ENCODE measurements at places on chromosomes 6 and 20.

DNA sequence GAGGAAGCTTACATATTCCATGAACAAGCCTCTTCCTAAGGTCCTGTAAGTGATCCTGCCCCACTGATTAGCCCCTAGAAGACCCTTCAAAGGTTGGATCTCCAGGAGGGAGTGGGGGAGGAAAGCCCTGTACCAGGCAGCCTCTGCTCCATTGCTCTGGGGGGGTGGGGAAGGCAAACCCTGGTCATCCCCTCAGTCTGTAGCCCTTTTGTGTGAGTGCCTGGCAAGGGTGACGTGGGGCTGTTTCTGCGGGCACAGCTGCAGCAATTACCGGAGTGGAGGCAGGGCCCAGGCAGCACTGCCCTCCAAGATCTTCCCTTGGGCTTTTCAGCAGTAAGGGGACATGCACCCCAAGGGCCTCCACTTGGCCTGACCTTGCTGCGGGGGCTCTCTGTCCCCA is at the start of gene MOG:
Gene MOG (plus strand): TSS at position 295 of the 400 bp plus-strand sequence. CDS start 118 bp downstream, outside the sequence.
- DNase-seq: no peak

DNA sequence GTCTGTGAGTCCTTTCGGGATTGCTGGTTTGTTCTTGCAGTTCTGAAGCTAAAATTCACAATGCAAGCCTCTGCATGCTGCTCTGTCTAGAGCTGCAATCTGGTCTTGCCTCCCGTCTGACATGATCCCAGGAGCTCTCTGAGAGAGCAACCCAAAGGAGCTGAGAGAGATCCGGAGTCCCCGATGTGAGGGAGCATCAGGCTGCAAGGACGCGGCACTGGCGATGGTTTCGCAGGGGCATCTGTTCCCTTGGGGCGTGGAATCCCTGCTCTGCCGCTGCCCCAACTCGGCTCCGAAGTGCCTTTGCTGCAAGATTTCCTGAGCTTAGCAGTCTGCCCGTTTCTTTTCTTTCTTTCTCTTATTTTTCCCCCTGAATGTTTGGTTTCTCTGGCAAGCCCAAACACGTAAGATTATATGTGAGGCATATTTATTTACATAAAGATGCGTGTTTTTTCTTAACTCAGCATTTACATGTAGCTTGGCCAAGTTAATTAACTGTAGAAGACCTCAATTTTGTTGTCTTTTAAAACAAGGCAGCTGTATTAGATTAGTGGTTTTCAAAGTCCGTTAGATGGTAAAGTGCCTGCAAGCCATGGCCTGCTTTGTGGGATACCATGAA is 873.0 kb downstream of the KIF16B start:
- DNase-seq: peak; percentile 34

DNA sequence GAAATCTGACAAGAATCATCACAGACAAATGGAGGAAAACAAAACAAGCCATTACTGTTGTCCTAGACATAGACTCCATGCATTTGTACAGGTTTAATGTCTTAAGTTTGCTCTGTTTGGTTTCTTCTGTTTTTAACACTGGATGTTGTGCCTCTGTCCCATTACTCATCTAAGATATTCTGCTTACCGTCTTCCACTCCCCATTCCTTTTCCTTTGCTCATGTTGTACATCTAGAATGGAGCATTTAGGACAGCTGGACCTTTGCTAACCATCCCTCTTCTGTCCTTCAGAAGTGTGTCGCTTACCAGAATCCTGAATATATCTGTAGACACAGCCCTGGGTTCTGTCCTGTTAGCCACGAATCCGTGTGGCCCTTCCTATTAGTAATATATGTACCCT is 35.2 kb downstream of the RAB22A start:
- no peak for DNase-seq

- DNase-seq: no peak
These were observed 172.5 kb downstream of the FOXA2 start for GRCh38 chr20:22411627-22412450.

DNA sequence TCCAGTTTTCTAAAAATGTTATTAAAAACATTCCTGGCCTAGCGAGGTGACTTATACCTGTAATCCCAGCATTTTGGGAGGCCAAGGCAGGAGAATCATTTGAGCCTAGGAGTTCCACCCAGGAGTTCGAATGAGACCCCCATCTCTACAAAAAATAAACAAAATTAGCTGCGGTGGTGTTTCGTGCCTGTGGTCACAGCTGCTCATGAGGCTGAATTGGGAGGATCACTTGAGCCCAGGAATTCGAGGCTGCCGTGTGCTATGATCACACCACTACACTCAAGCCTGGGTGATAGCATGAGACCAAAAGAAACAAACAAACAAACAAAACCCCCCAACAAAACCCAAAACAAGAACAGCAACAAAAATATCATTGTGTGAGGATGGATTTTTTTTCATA is 19.8 kb upstream of the POLR1H start:
- no peak for DNase-seq

DNA sequence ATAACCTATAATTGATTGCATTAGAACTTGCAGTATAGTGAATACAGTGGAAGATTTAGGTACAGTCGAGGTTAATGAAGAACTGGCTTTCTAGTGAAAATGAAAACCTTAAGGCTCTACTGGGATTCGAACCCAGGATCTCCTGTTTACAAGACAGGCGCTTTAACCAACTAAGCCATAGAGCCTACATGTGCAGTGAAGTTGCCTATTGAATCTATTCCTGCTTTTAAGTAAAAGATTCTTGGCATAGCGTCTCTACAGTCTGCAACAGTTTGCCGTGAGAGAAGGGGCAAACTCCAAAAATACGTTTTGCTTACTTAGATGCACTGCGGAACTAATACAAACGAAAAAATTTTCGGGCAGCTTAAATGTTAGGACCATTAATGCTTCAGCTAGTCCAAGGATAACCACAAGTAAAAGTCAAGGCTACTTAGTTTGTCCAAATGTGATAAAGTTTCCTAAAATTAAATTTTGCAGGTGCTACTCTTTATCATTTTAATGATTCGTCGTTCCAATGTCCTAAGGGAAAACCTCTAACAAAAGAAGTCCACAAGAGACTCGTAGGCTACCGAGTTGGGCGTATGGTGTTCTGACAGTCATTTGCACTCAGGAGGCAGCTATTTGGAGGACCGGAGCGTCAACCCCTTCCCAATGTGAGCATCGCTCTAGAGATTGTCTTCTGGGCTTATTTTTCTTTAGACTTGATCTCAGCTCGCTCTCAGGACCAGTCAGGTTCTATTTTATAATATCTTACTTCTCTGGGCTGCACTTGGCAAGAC is 31.3 kb upstream of the ZSCAN23 start:
- peak; percentile 70 for DNase-seq

DNA sequence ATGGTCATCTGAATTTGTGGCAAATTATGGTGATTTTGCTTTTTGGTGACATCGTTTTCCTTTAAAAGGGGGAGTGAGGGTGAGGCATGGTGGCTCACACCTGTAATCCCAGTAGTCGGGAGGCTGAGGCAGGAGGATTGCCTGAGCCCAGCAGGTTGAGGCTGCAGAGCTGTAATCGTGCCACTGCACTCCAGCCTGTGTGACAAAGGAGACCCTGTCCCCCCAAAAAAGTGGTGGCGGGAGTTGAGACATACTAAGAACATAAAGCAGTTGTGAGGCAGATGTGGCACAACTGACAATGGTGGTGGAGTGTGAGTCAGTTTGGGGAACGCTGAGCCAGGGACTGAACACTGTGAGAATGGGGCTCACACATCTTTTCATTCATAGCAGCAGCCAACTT is 45.5 kb downstream of the ADNP start:
- DNase-seq: no peak

- no peak for DNase-seq
These were observed 125.5 kb downstream of the THEMIS start for GRCh38 chr6:127775371-127775770.

- no peak for DNase-seq
These were observed 850.5 kb upstream of the MAP3K7 start for GRCh38 chr6:91437315-91437729.

DNA sequence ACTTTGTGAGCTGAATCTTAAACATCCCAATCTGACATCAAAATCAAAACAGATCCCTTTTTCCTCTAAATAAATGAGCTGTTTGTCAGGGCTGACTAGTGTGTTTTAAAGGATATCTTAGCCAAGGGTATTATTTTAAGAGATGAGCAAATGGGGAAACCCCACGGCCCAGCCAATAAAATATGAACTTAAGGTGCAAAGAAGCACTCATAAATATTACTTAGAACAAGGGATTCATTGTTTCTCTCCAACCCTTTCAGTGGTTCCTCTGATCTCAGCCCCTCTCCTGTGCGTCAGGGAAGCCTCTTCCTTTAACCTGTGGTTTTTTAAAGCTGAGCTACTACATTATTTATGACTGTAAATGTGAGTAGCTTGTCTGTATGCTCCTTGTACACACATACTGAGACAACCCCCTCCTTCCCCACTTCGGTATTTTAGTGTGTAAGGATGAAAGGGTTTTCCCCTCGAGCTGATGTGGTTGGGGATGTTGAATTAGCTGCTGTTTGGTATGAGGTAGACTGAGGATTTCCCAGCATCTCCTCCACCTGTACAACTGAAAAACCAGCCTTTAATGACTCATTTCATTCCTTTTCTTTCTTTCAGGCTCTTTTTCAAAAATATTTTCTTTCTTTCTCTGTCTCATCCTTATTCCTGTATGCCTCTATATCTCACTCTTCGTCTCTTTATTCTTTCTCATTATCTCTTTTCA is 6.5 kb downstream of the BMP5 start:
- no peak for DNase-seq

DNA sequence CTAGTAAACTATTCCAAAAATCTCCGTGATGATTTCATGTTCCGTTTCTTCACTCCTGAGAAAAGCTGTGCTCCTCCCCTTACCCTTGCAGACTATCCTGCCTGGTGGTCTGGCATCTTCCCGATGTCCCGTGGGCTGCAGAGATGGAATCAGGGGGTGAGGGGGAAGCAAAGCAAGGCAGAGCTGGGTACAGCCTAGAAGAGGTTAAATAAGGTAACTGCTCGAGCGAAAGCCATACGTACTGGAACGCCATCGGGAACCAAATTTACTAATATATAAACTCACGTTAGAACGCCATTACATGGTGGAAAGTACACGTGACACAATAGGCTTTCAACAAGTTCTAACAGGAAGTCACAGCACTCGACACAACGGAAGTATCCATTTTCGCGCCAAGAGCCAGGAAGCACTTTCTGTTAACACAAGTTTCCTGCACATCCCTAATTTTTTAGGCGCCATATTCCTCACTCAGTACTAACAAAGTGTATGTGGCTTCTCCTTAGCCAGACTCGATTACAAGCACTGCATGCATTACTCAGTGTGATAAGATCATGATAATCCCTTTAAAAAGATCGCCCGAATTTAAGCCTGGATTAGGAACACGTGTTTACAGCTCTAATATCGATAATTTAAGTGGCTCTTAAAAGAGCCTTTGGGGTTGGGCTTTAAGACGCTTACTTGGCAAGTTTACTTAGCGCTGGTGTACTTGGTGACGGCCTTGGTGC is 101.6 kb upstream of the PRSS16 start:
- no peak for DNase-seq

DNA sequence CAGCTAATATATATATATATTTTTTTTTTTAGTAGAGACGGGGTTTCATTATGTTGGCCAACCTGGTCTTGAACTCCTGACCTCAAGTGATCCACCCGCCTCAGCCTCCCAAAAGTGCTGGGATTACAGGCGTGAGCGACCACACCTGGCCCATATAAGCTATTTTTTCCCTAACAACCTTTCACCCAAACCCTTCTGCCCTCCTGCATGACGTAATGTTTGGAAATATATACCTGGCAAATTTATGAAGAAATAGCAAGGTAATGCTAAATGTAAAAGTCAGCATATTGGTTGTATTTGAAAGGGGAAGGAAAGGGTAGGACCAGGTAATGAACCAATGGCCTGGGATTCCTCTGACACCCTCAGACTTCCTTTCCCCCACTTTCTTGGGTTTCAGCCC is 325.5 kb upstream of the ARID1B start:
- DNase-seq: no peak

DNA sequence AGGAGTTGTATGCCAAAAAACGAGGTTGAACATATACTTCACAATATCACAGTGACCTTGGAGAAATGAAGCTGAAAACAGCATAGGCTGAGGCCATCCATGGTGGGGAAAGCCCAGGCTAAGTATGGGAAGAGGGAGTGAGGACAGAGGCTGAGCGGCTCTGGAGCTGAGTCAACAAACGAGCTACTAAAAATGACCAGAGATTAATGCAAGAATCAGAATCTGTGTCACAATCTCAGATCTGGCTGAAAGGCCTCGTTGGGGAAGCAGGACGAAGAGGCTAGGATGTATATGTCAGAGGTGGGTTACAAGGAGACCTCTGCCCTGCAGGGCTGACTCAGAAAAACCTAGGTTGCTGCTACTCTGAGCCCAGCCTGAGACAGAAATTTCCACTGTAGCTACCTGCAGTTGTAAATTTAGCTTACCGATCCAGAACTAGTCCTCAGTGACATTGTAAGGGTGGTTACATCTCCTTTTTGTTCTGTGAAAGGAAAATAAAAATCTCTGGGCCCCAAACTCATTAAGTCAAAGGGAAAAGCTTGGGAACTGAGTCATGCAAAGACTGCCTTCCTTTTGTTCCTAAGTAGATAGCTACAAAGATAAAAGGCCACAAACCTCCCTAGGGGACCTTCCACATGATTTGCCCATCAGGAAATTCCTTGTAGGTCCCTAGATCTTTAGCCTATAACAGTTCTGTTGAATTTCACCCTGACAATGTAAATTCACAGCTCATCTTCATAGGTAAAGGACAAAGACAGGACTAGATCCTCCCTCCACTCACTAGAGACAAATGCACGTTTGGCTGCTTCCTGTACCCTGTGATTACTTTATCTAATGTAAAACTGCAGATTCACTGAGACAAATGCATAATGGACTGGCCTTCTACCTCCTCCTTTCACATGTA is 8.5 kb upstream of the TUBB2A start:
- no peak for DNase-seq

GRCh38 chr6:80133020-80133419 is 26.5 kb downstream of the BCKDHB start:
- peak; percentile 64 for DNase-seq

DNA sequence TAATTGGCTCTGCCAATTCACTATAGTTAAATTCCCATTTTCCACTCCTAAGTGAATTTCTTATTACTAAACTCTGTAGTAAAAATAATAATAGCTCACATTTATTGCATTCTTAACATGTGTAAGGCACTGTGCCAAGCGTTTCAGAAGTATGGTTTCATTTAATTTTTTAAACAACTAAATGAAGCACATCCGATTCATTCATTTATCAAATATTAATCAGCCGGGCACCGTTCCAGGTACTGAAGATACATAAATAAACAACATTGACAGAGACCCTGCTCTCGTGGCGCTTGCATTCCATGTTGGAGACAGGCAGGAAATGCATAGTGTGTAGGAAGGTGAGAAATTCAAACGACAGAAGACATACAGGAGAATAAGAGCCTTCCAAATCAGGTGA is 423.2 kb upstream of the JARID2 start:
- no peak for DNase-seq

Data from NCI-H1694 (cell line).